ENCODE measurements at places on chromosomes 12 and 14. TPM values are rescaled to one million over a fixed set of nuclear protein-coding genes. Genes with fewer than 3 reads are reported as not detected.

Gene GSC
- total RNA-seq, result not detected

Gene PYGL
- 15.0 TPM for total RNA-seq

Gene HSPA2
- total RNA-seq, result 305 TPM

Gene PMEL
- total RNA-seq, result not detected

Gene KRT2
- total RNA-seq, result not detected

Gene MDM2
- total RNA-seq, result 44.8 TPM

Gene LRP6
- 26.6 TPM for total RNA-seq

Gene KMT2D
- total RNA-seq, result 47.2 TPM

Gene MAPK1IP1L
- 66.4 TPM for total RNA-seq

Gene SLC10A1
- not detected for total RNA-seq

Gene KLHL33
- 0.50 TPM for total RNA-seq

Gene GPR84
- total RNA-seq, result not detected

Gene GTF2H3
- 22.9 TPM for total RNA-seq

Gene PAWR
- total RNA-seq, result 127 TPM

Gene ACSM4
- total RNA-seq, result not detected

Gene DDN
- not detected for total RNA-seq

Gene TCL1B
- total RNA-seq, result not detected

Gene PTCSC3
- total RNA-seq, result not detected

Gene PRR4
- 1.0 TPM for total RNA-seq

Gene B4GALNT1
- 10.4 TPM for total RNA-seq

Gene NRL
- 3.3 TPM for total RNA-seq

Gene CLEC2B
- 5.6 TPM for total RNA-seq

Gene EML5
- 2.7 TPM for total RNA-seq

Gene MYF6
- total RNA-seq, result not detected
